ENCODE measurements at places on chromosomes 7 and 10.
A peak's percentile ranks its signal among the peaks of the same experiment; 100 is the strongest.

DNA sequence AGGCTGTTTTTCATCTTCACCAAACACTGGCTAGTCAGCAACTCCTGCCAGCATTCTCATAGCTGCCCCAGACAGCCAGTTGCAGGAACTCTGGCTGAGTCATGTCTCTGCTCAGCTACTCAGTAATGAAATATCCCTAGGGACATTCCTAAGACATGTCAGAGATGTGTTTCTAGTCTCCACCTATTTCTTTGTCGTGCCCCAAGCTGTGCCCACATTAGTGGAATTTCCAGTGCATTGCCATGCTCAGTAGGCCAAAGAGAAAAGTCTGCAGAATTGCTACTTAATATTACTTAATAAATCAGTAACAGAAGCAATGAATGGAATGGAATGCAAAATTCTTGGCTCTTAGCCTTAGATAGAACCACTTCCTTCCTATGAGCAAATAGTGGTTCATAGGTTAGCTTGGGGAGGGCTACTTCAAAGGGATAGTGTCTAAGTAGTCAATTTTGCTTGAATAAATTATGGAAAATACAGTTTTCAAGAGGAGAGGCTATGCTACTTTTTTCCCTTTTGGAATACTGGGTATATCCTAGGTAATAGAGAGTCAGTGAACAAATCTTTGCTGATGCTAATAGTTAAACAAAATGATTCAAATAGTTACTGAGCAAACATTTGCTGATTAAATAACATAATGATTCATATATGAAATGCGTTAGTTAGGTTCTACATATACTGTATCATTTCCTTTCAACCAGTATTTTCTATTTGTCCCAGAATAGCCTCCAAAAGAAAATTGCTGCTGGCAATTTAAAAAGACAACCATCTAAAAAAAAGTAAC, 23.6 kb upstream of the SEMA3C start:
- DNase-seq, result peak; percentile 59

DNA sequence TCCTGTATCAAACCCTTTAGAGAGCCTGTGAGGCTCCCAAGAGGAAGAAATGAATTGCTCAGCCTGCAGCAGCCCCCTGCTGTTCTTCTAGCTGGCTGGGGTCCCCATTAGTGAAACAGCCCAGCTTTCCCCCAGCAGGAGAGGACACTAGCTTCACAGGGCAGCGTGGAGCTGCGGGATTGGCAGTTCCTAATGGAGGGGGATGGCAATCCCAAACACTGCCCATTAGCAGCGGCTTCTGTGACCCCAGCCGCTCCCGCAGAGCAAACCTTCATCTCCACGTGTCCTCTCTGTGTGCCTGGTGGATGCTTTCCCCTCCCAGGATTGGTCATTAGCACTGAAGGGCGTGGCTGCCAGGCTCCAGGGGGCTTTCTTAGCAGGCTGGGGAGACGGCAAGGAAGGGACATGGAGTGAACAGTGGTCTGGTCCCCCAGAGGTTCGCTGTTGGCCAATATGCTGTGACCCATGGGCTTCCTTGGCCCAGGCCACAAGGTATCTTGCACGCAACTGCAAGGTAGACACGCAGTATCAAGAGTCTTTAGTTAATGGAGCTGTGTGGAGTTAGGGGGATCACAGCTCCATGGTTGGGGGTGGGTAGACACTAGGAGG, 322.5 kb upstream of the ZMIZ1 start:
- peak; percentile 24 for DNase-seq

- no peak for DNase-seq
These were observed 3.2 kb downstream of the ITPRIP start for GRCh38 chr10:104334965-104335650.

DNA sequence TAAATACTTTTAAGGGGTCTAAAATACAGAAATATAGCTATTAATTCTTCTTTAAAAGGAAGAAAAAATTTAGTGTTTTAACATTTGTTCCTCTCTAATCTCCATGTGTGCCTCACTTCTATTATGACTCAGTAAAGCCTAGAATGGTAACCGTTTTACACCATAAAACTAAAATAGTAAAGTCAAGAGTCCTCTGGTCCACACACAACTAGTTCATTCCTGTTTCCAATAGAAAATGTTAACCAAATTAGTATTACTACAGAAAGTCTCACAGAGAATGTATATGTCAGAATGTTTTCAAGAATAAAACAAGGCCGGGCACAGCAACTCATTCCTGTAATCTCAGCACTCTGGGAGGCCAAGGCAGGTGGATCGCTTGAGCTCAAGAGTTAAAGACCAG, 55.8 kb downstream of the CNOT4 start:
- DNase-seq, result no peak

GRCh38 chr7:120554960-120555571, 282.1 kb downstream of the KCND2 start:
- DNase-seq, result peak; percentile 38

GRCh38 chr7:123846217-123846891, 1.4 kb downstream of the HYAL4 start:
- no peak for DNase-seq

- peak; percentile 30 for DNase-seq
These were observed 40.5 kb downstream of the PRSS2 start for GRCh38 chr7:142811154-142811737.

DNA sequence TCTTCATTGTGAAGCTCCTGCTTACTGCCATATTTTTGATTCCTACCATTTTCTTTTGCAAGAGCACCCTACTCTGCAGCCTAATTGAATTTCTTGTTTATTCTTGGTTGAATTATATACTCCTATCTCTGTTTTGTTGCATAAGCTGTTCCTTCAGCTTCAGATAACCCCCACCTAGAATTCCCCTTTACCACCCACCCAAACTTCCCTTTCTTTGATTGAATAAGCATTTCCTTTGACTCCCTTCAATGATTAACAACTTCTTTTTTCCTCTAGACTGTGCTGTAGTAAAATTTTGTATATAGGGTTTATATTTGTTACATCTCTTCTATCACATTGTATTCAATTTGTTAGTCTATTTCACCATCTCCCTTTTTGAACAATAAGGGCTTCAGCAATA, 168.1 kb downstream of the GPR37 start:
- DNase-seq, result no peak

DNA sequence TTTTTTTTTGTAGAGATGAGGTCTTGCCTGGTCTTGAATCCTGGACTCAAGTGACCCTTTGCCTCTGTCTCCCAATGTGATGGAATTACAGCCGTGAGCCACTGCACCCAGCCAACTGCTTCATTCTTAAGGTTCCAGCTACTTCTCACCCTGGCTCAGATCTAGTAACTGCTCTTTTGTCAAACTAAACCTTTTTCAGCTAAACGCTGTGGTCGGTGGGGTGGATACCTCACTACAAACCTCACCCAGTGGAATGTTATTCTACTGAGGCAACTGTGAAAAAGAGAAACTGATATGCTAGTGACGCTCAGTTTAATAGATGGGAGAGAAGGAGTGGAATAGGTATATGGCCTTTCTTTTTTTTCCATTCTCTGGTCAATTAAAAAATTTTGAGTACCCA, 1.7 kb upstream of the MRLN start:
- DNase-seq, result no peak

DNA sequence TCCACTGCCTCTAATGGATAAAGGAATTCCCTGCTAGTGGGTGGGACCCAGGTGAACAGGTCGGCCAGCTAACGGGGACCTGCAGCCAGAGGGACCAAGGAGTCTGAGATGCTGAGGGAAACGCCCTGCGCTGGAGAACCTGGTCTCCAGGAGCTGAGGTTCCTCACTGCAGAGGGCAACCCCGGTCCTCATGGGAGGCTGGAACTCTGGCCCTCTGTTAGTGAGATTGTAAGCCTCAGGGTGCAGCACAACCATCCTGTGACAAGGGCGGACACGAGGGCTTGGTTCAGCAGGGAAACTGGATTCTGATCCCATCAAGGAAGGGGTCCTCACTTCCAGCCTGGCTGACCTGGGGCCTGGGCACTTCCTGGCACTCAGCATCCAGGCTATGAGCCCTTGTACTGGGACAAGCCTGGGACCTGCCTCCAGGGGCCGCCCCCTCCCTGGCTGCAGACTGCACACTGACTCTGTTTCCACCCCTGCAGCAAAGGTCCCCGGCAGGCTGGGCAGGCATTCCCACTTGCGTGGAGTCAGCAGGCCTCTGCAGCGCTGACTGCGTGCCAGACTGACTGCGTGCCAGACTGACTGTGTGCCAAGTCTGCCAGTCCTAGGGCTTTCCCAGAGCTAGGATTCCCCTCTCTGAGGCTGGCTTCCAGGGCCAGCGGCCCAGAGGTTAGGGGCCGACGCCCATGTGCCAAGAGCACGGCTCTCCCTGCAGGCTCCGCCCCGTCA, 143.2 kb downstream of the MAPK8 start:
- DNase-seq, result no peak

DNA sequence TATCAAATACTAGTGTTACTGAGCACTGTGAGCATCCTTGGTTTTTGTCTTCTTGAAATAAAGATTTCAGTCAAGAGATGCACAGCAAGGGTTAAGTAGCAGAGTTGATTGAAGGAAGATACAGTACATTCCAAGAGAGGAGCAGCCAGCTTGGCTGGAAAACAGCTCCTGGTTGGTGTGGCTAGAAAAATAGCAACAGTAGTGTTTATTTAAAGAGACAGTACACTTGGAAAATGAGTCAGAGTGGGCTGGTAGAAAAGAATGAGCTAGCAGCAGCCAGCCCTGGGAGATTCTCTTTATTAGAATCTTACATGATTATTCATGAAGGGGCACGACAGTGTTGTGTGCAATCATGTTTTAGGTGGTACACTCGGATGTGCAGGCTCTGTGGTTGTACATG, 1016.4 kb upstream of the SORCS1 start:
- no peak for DNase-seq

GRCh38 chr7:106417273-106417902, 132.6 kb upstream of the NAMPT start:
- DNase-seq, result no peak

GRCh38 chr7:157903296-157903695, 566.5 kb downstream of the DNAJB6 start:
- no peak for DNase-seq

DNA sequence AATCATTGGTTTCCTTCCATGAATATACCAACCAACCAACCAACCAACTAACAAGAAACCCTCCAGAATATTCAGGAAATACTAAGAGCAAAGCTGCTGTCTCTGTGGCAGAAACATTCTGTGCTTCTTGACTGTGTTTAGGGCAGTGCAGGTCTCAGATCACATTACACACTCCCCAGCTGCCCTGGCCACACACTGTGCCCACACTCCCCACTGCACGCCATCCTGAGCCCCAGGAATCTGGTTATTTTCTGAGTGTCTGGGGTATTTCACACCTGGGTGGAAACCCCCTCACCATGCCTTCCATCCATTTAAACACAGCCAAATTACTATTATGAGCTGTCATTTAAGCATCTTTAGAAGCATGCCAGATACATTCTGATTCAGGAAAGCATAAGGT, 183.7 kb upstream of the ANK3 start:
- DNase-seq, result no peak

GRCh38 chr7:85508642-85509410, 322.0 kb upstream of the SEMA3D start:
- no peak for DNase-seq

GRCh38 chr7:128035712-128036111, 4.5 kb upstream of the LRRC4 start:
- DNase-seq, result no peak

- DNase-seq, result no peak
These were observed 140.5 kb downstream of the CAMK1D start for GRCh38 chr10:12489806-12490205.

DNA sequence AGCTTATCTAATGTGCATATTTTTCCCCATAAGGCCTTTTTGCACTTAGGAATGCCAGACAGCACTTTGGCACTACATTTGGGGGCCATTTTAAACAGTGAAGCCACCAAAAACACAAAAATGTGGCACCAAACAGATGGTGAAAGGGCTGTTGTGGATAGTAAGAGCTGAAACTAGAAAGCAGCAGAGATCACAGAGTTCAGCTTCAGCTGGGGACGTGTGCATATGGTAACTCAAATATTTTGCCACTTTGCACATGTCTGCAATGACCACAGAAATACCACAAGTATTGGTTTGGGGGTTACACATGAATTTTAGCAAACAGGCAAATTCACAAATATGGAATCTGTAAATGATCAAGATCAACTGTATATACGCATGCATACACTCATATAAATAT, 72.8 kb downstream of the PODXL start:
- DNase-seq, result no peak

DNA sequence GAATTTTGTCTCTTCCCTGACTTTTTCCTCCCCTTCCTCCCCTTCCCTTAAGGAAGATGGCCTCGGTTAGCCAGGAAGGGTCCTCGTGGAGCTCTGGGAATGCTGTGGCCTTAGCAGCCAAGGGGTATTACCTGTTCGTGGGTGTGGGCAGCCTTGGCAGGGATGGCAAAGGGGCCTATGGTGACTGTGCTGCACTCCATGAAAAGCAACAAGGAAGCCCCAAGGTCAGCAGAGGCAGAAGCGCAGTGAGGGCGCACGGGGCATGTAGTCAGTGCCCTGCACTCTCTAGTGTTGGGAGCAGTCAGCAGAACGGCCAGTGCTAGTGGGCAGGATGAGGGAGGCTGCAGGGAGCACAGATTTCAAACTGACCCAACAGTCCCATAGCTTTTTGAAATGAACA, 191.8 kb downstream of the ADARB2 start:
- DNase-seq, result no peak

DNA sequence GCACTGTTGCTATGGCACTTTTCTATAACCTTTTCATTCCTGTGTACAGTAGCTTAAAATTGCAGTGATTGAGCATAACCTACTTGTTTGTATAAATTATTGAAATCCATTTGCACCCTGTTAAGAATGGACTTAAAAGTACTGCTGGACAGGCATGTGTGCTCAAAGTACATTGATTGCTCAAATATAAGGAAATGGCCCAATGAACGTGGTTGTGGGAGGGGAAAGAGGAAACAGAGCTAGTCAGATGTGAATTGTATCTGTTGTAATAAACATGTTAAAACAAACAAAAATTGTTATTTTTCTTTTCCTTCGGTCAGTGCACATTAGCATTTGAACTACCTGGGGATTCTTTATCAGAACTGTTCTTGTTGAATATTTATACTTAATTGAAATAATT, 57.1 kb upstream of the BAMBI start:
- no peak for DNase-seq

DNA sequence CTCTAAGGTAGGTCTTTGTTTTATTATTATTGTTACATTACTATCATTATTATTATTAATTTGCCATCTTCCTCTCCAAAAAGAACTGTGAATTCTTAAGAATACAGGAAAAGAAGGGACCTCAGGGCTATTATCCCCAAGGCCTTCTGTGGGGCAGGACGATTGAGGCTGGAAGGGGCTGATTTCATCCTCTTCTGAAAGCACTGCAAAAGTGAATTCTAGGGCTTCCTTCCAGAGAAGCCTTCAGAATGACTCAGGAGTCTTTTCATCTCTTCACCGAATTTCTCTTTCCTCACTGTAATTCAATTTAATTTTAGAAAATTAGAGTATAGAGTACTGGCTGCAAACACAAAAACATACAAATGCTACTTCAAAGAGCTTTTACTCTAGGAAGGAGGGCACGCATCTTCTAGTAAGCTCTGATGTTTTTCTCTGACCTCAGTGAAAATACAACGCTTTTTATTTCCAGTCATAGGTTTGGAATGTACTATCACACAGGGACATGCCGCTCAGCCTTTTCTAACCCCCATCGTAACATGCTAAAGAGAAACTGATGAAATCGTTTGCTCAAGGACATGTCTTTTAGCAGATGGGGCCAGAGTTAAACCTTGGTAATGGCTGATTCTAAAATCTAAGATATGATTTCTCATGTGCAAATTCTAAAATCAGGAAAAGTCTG, 280.2 kb upstream of the PITRM1 start:
- no peak for DNase-seq
